ENCODE measurements at places on chromosomes 4 and X.

GRCh38 chr4:41881981-41882624 is 53.1 kb upstream of the TMEM33 start:
- peaks cover 100% of the 10 kb centered on the region for H3K27me3 ChIP-seq
- DNase-seq, result peak; percentile 72
- peak overlapping the region; percentile 67 for H3K4me3 ChIP-seq
- H3K27ac ChIP-seq, result no peak overlapping the region
- no peaks in the 10 kb centered on the region for H3K36me3 ChIP-seq

DNA sequence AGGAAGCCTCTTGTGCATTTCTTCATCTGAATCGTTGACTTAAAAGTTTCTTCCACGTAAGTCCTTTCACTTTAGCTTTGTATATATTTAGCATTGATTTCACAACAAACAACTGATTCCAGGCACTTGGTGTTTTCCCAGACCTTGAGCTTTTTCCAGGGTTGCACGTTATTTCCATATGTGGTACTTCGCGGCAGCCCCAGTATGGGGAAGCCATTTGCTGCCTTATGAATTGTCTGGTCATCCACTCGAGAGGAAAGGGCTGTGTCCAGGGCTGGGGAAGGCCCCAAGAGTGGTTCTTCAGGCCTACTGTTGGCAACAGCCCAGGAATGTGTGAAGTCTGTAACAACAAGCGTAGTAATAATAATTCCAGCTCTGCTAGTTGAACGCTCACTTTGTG is 2.8 kb upstream of the TLR8 start:
- no peak overlapping the region for H3K27ac ChIP-seq
- no peaks in the 10 kb centered on the region for H3K27me3 ChIP-seq

DNA sequence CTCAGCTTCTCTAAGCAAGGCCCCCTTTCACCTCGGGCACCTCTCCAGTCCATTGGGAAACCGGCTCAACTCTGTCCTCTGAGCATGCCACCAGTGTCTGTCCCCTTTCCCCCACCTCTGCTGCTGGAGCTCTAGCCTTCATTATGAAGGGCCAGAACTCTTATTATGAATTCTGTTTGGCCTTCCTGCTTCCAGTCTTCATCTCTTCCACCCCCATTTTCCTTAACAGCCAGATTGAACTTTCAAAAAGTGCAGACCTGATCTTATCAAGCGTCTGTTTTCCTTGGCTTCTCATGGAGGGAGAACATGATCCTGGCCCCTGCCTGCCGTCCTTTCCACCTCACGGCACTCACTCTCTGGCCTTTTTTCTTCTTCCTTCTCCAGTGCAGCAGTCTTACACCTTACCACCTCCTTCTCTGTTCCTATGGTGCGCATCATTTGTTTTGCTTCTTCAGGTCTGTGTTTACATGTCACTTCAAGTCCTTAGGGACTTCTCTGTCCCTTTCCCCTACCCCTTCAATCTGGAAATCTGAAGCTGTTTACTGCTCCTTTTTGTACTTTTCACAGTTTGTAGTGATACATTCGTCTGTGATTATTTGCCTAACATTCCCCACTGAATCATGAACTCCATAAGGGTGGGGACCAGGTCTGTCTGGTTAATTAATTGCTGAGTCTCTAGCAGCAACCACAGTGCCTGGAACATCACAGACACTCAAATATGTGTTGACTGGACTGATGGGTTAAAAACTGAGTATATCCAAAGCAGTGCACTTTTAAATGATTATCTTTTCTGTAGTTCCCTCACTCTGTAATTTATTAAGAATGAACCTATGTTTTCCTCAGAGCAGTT is 55.8 kb downstream of the FNIP2 start:
- H3K4me3 ChIP-seq, result no peak overlapping the region
- H3K27ac ChIP-seq, result no peak overlapping the region
- DNase-seq, result no peak
- H3K27me3 ChIP-seq, result no peaks in the 10 kb centered on the region

- H3K27ac ChIP-seq, result no peak overlapping the region
- DNase-seq, result no peak
- H3K4me3 ChIP-seq, result peak overlapping the region; percentile 14
- H3K36me3 ChIP-seq, result no peaks in the 10 kb centered on the region
Measured at GRCh38 chr4:168777277-168777965, 232.6 kb downstream of the CBR4 start.

DNA sequence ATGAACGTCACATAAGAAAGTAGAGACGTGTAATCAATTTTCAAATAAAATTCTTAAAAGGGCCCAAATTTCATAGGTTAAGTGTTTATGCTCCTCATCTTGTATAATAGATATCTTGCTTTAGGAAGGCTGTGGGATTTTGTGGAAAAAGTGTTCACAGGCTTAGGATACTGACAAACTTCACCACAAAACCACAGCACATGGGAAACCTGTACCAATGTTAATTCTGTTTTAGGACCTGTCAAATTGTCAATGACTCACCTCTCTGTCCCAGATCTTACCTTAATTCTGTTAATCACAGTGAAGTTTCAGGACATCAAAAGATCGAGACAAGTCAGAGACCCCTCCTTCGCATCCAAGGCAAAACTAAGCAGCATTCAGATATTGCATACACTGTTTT is 24.2 kb downstream of the FGFBP1 start:
- no peaks in the 10 kb centered on the region for H3K27me3 ChIP-seq
- H3K4me1 ChIP-seq, result no peaks in the 10 kb centered on the region
- no peaks in the 10 kb centered on the region for H3K36me3 ChIP-seq
- no peak for DNase-seq
- H3K27ac ChIP-seq, result no peak overlapping the region

DNA sequence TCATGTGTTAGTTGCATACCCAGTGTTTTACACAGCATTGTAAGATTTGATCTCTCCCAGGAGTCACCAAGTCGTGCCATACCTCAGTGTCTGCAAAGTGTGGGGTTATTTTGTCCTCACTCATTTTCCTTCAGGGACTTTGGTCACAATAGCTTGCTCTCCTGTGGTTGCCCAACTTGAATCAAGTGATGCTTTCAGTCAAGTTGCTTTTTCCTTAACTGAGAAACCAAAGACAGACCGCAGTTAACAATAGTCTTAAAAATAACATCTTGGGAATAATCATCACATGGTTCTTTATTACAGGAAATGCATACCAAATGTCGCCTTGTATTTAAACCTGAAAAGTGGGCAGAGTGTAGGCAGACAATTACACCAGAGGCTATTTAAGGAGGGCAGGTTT is 44.5 kb upstream of the NDP start:
- no peak overlapping the region for H3K27ac ChIP-seq
- no peaks in the 10 kb centered on the region for H3K36me3 ChIP-seq

- no peaks in the 10 kb centered on the region for H3K36me3 ChIP-seq
- H3K27ac ChIP-seq, result no peak overlapping the region
- H3K27me3 ChIP-seq, result no peaks in the 10 kb centered on the region
- no peak for DNase-seq
Measured at GRCh38 chrX:136665258-136665900, 17.4 kb downstream of the CD40LG start.

- H3K36me3 ChIP-seq, result no peaks in the 10 kb centered on the region
- no peak overlapping the region for H3K27ac ChIP-seq
Measured at GRCh38 chrX:17788439-17788838, 51.1 kb downstream of the SCML1 start.

DNA sequence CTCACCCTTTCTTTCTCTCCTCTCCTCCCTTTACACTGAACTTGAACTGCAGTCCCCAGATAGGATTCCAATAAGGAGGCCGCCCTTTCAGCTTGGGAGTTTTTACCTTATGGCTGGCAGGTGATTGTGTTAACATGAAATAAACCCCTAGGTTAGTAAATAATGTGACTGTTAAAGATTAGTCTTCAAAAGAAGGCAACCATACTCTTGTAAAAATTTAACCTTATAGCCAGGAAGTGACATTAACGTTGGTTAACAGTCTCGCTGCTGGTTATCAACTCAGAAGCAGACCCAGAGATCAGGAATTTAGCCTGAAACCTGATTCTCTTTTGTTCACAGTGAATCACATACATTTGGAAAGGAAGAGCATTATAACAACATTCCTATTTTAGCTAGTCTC is 15.2 kb downstream of the FHDC1 start:
- no peak overlapping the region for H3K27ac ChIP-seq
- no peaks in the 10 kb centered on the region for H3K36me3 ChIP-seq
- no peak for DNase-seq
- H3K4me3 ChIP-seq, result peak overlapping the region; percentile 31
- no peaks in the 10 kb centered on the region for H3K27me3 ChIP-seq
- peaks cover 29% of the 10 kb centered on the region for H3K4me1 ChIP-seq

- no peak for DNase-seq
- no peaks in the 10 kb centered on the region for H3K36me3 ChIP-seq
- H3K4me1 ChIP-seq, result no peaks in the 10 kb centered on the region
- no peak overlapping the region for H3K4me3 ChIP-seq
Measured at GRCh38 chr4:90958256-90958895, 831.2 kb downstream of the CCSER1 start.

- no peak for DNase-seq
- no peak overlapping the region for H3K27ac ChIP-seq
- H3K4me3 ChIP-seq, result no peak overlapping the region
- no peaks in the 10 kb centered on the region for H3K4me1 ChIP-seq
Measured at GRCh38 chr4:25280210-25280609, 32.4 kb upstream of the ZCCHC4 start.

- H3K4me3 ChIP-seq, result peak overlapping the region; percentile 69
- DNase-seq, result peak; percentile 83
- H3K27me3 ChIP-seq, result no peaks in the 10 kb centered on the region
- no peak overlapping the region for H3K27ac ChIP-seq
Measured at GRCh38 chrX:70452143-70452733, 7.6 kb downstream of the DLG3 start.

- H3K4me1 ChIP-seq, result peaks cover 4% of the 10 kb centered on the region
- H3K27ac ChIP-seq, result no peak overlapping the region
- H3K27me3 ChIP-seq, result no peaks in the 10 kb centered on the region
- DNase-seq, result no peak
- no peak overlapping the region for H3K4me3 ChIP-seq
Measured at GRCh38 chr4:26140150-26140898, 180.5 kb upstream of the RBPJ start.

GRCh38 chrX:68490644-68491043 is 8.2 kb upstream of the YIPF6 start:
- H3K4me1 ChIP-seq, result no peaks in the 10 kb centered on the region
- no peaks in the 10 kb centered on the region for H3K27me3 ChIP-seq
- no peaks in the 10 kb centered on the region for H3K36me3 ChIP-seq
- H3K27ac ChIP-seq, result no peak overlapping the region
- H3K4me3 ChIP-seq, result no peak overlapping the region

DNA sequence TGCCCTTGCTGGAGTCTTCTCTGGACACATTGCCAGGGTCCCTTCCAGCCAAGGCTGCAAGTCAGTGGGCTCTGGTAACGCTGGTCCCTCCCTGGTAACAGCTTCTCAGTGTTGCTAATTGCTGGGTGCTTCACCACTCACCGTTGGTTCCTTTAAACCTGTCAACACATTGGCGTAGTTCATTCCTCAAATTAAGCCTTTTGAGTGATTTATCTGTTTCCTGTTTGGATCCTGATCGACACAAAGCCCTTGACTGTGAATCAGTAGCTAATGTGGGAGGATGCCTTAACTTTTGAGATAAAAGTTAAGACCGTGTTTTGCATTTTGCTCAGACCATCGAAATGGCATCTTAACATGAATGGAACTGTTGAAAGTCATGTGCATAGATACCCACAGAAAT is 125.9 kb downstream of the AMELX start:
- H3K36me3 ChIP-seq, result no peaks in the 10 kb centered on the region
- no peak for DNase-seq
- no peak overlapping the region for H3K4me3 ChIP-seq
- H3K4me1 ChIP-seq, result no peaks in the 10 kb centered on the region
- no peak overlapping the region for H3K27ac ChIP-seq
- H3K27me3 ChIP-seq, result no peaks in the 10 kb centered on the region

DNA sequence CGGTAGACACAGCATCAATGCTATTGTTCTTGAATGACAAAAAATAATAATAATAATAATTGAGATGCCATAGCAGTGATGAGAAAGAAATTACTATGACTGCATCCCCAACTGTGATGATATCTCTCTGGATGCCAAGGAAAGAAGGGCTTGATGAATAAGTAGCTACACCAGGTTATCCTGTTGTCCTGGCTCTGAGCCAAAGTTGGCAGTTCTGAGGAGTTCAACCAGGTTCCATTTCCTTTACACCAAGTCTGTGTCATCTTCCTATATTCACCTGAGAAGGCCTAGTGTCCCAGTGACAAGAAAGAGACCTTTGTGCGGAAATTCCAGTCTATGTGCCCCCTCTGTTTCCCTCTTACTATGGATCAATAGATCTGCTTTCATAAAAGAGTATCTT is 3.4 kb upstream of the MAML3 start:
- H3K27me3 ChIP-seq, result no peaks in the 10 kb centered on the region
- DNase-seq, result no peak
- no peaks in the 10 kb centered on the region for H3K4me1 ChIP-seq
- no peak overlapping the region for H3K27ac ChIP-seq

DNA sequence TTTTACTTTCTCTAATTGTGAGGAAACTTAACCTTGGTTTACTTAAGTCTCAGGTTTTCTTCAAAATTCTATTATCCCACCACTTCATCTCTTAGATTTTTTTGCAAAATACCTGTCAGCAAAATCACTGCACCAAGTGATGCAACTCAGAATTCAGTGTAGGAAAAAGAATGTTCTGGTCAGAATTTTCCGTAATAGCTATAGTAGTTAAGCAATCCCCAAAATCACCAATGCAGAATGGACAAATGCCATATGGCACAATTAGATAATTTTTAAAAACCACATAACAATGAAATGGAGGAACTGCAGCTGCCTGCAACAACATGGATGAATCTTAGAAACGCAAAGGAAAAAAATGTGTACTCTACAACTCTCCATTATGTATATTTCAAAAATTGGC is 373.1 kb downstream of the NAF1 start:
- no peaks in the 10 kb centered on the region for H3K36me3 ChIP-seq
- DNase-seq, result no peak
- no peak overlapping the region for H3K4me3 ChIP-seq
- H3K4me1 ChIP-seq, result no peaks in the 10 kb centered on the region
- H3K27me3 ChIP-seq, result no peaks in the 10 kb centered on the region

DNA sequence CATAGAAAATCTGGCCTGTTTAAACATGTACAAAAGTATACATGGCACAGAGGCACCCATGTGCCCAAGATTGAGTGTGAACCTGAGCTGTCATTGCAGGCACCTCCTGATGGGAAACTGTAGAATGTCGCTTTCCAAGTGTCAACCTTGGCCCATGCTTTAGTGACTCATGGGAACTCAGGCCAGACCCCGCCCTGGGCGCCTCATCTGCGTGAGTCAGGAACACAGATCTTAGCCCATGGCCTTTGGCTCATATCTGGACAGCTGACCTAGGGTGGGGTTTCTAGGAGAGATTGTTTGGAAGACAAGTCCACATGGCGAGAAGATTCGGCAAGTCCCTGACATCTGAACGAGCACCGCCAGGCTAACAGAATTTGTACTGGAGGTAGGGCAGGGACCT is 50.0 kb downstream of the CYTL1 start:
- no peak overlapping the region for H3K27ac ChIP-seq
- H3K36me3 ChIP-seq, result no peaks in the 10 kb centered on the region
- no peak overlapping the region for H3K4me3 ChIP-seq
- H3K4me1 ChIP-seq, result no peaks in the 10 kb centered on the region
- DNase-seq, result no peak
- H3K27me3 ChIP-seq, result no peaks in the 10 kb centered on the region

DNA sequence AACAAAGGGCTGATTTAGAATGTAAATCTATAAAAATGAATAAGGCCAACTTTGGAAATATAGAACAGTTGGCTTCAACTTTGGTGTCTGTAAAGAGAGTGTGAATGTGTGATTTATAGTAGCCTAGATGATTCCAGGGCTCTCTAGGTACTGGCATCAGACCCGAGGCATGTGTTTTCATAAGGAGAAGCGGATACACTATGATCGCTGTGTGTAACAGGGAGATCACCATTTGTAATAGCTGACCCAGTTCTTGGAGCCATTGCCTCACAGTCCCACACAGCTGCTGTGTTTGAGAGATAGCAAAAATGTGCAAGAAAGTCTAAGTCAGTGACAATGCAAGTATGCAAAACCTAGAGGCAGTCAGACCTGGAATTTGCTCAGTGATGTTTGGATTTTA is 135.1 kb downstream of the REPS2 start:
- H3K36me3 ChIP-seq, result no peaks in the 10 kb centered on the region
- H3K27me3 ChIP-seq, result no peaks in the 10 kb centered on the region
- H3K27ac ChIP-seq, result no peak overlapping the region
- no peak for DNase-seq

All from endodermal cell (in vitro differentiated cells).